ENCODE measurements at places on chromosomes 3 and 15. TPM values are rescaled to one million over a fixed set of nuclear protein-coding genes. Genes with fewer than 3 reads are reported as not detected.

GRIP2 gene
- 0.91 TPM for polyA plus RNA-seq

MESP1 gene
- 0.91 TPM for polyA plus RNA-seq

DNA sequence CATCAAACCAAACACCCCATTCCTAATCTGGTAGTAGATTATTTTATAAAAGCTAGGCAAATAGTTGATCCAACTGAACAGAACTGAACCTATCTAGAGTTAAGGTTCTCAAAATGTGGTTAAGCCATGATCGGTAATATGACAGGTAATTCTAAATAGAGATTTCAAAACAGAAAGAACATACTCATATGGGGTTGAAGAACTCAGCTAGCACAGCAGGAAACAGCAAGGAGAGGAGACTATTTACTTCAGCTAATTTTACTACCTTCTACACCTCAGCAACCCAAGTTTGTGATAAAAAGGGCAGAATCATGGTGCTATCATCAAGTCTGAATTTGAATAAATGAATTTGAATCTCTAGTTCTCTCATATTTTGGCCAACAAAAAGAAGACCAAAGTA is 11.8 kb downstream of the CD47 start:
- no peak for DNase-seq

USP8 gene
- polyA plus RNA-seq = 34.5 TPM

GRCh38 chr3:4732925-4733324 is 239.8 kb downstream of the ITPR1 start:
- DNase-seq = no peak

GRCh38 chr15:88341006-88341405 is 84.5 kb upstream of the NTRK3 start:
- DNase-seq = no peak

DNA sequence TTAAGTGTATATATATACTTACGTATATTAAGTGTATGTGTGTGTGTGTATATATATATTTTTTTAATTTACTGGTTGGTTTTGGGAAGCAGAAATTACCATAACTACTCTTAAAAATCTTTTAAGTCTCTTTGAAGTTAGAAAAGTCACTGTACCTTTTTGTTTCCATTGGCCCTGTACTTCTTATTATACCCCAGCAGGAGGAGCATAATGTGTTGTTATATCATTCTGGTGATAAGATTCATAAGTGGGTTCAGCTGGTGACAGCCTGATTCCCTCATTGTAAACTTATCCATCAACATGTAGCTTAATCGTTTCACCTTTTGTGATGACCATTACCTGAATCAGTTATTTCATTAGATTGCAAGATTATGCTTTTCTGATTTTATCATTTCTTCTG is 30.8 kb downstream of the MLH1 start:
- DNase-seq = no peak

SGO1 gene
- 0.15 TPM for polyA plus RNA-seq

DNA sequence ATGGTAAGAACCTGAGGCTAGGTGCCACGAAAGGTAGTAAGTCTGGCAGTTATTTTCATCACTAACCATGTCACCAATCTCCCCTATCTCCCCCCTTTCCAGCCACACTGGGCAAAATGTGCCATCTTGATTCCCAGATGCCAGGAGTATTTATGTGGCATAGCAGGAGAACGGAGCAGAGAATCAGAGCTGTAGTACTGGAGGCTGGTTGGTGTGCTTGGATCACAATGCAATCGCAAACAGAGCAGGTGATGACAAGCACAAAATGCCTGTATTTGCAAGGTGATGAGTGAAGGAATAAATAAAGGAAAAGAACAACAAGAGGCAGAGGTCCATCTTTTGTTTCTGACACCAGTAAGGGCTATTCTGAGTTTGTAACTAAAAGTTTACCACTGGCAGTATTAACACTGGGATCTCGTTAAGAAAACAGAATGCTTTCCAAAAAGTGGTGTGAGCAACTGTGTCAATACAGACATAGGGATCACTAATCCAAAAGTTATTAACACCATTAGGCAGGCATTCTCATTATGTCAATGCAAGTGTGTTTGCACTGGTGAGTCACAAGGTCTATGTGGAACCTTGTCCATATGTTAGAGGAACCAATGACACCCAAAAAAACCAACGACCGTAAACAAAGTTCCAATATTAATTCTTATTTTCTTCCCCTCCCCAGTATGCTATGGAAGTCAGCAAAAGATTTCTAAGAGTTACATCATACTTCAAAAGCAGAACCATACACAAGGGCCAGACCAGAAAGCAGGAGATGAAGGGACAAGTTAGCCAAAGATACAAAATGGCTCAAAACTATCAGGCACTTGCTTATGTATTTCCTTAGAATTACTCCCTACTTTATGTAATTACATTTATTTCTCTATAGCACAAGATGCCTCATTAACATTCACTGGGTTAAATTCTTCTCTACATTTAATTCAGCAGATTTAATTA is 556.6 kb downstream of the FOXP1 start:
- DNase-seq = no peak

DNA sequence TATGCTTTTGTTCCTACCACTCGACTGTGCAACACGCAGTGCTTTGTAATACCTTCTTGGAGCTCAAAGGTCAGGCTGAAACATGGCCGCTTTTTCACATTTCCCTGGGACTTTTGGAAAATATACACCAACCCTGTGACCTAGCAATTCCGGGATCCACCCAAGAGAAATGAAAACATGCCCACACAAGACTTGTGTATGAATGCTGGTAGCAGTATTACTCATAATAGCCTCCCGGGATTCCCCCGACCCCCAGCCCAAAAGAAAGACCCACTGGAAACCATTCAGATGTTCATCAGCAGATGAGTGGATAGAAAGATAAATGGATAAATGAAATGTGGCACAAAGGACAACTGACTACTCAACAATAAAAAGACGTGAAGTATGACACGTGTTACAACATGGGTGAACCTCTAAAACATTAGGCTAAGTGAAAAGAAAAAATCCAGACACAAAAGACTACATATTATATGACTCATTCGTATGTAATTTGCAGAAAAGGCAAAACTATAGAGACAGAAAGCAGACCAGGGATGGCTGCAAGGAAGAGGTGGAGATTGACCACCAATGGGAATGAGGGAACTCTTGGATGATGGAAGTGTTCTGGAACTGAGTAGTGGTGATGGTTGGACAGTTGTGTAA is 104.1 kb downstream of the PGPEP1L start:
- no peak for DNase-seq

DNA sequence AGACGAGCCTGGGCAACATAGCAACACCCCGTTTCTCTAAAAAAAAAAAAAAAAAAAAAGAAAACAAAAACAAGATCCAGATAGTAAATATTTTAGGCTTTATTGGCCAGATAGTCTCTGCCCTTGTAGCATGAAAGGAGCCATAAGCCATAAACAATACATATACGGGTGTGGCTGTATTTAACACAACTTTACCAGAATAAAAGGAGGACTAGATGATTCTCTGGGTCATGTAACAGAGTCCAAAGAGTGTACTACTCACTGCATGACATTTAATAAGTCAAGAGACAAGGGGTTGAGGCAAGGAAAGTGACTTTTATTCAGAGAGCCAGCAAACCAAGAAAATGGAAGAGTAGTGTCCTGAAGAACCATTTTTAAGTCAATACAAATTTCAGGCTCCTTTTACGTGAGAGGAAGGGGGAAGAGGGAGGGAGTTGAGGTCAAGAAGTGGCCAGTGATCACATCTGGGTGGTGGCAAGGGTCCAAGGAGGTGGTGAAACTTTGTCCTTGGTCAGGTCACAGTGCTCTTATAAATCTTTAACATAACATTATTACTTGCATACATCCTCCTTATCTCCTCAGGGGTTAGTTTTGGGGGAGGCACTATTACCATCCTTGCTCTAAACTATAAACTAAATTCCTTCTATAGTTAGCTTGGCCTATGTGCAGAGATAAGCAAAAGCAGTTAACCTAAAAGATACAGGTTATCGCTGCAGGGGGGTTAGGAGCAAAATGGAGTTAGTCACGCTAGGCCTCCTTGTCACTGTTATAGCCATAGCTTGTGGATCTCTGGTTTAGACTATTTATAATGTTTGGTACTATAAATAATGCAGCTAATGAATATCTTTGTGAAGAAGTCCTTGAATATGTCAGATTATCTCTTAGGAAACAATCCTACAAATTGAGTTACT is 46.1 kb downstream of the METTL6 start:
- DNase-seq = no peak

GRCh38 chr15:66883284-66883911 is 181.4 kb downstream of the SMAD6 start:
- DNase-seq = peak; percentile 80

DNA sequence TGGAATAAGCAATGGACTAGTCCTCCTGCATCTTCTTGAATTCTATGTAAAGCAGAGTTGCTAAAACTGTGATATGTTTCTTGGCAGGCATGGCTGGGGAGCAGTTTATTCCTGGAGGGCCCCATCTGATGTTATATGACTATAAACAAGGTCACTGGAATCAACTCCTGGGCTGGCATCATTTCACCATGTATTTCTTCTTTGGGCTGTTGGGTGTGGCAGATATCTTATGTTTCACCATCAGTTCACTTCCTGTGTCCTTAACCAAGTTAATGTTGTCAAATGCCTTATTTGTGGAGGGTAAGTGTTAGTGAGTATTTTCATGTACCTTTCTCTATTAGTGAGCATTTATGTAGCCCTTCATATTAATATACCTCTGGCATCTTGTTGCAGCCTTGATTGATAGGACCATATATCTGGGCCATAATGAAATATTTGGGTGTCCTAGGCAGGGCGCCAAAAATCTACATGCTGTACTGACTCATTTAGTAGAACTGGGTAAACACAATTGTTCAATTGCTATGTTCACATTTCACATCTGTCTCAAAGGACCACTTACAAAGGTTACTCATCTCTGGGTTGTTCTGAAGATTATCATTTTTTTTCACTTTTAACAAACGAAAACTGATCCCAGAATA is 52.6 kb upstream of the ADGRG7 start:
- no peak for DNase-seq

CLDN18 gene
- polyA plus RNA-seq = not detected

DNA sequence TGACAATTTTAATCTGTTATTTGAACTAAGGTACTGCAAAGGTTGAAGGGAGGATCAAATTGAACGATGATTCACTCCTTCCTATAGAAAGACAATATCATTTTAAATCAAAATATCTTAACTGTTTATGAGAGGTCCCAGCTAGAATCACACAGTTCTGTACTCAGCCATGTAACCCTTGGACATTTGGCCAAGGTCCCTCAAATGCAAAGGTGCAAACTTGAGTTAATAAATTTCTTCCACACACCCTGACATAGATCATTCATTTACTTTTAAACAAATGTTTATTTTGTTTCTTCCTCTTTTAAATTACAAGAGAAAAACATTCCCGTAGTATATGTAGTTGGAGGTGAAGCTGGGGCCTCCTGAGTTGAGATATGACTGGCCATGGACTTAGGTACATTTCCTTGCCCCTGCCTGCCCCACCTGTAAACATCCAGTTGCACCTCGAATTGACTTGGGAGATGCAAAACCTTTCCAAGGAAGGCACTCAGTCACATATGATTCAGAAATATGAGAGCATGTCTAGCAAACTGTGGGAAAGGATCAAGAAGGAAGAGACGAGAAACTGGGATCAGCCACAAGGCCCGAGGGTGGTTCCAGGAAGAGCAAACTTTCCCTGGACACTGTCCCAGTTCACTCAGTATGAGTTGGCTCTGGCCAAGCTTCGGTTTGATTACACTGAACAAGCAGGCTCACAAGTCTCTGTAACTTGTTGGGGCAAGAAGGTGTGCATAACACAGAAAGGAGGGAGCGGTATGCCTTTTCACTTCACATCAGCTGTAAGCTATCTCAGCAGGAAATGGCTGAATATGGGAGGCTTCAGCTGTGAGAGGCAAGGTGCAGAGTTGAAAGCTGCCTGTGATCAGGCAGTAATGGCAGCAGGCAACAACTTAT is 6.7 kb downstream of the TNFSF10 start:
- DNase-seq = no peak

ADAMTS7 gene
- polyA plus RNA-seq = 3.3 TPM

GRCh38 chr3:48528754-48529153 is 24.8 kb upstream of the SHISA5 start:
- no peak for DNase-seq

DNA sequence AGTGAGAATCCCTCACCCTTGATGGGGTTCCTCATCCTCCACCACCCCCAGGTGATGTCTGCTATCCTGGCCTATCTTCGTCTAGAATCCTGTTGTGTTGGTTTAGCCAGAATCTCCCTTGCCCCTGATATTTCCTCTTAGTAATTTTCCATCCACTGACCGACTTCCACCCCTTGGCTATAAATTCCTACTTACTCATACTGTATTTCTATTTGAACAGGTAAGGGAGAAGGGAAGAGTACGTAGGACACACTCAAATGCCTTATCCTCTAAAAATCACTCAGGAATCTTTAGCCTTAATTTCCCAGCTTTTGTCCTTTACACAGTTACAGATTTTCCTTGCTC is 678 bp upstream of the TFG start:
- DNase-seq = no peak

DNA sequence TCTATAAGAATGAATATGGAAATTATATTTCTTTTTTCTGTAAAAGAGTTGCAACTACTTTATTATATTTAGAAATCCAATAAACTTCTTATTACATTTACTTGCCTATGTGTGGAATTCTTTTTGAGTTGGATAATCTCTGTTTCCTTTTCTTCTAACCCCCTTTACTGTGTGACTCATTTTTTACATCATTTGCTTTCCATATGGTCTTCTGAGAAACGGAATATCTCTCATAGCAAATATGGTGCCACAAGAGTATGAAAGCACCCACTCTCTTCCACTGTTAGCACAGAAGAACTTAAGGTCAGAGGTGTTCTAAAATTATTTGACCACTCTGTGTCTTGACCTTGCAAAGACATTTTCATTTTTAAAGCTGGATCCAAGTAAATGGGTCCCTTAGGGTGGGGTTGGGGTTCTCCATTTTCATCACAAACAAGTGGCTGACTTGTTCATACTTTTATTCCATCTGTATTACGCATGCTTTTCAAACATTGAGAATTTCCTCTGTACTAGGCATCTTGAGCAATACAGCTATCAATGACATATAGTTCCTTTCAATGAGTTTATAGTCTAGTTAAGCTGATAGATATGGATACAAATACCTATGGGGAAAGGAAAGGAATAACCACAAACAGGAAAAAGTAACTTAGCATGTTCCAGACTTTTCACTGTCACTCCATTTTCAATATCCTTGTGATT is 281.1 kb upstream of the TPRG1 start:
- DNase-seq = no peak

CLDN16 gene
- polyA plus RNA-seq = 0.16 TPM

SLC6A11 gene
- polyA plus RNA-seq = 0.23 TPM

DNA sequence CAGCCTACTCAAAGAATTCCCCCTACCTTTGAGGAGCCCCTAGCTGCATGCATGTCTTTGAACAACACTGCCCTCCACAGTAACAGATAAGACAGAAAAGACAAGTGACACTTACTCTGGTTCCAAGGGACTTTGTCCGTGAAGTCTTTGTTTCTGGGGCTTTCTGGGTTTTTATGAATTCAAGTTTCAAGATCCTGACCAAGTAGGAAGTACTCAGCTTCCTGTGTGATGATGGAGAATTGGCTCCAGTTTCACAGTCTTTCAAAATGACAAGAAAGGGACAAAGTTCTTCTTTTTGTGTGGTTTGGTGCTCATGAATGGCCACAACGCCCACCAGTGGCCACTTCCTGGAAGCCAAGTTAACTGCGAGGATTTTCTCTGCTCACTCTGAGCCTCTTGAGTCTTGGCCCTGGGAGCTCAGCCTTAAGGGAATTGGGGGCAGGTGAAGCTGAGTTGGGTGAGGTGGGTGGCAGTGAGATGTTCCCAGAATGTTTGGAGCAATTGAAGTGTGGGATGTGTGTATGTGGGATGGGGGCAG is at the start of gene CCR1:
Gene CCR1, minus strand, starts transcription at position 147 of the 538 bp plus-strand sequence. CDS start 4,000 bp downstream, outside the sequence.
- no peak for DNase-seq
